ENCODE measurements at places on chromosomes 7 and 10. TPM values are rescaled to one million over a fixed set of nuclear protein-coding genes. Genes with fewer than 3 reads are reported as not detected.

Gene SPAG6
- 0.17 TPM for total RNA-seq

Gene CPVL
- total RNA-seq, result 26.2 TPM

Gene AFAP1L2
- total RNA-seq, result 6.1 TPM

Gene SEMA3E
- 14.0 TPM for total RNA-seq

Gene MYOZ1
- total RNA-seq, result 0.50 TPM

Gene PON1
- total RNA-seq, result 37.4 TPM

Gene CARD11
- total RNA-seq, result 5.3 TPM

Gene JAZF1
- total RNA-seq, result 8.7 TPM

Gene PILRA
- 2.2 TPM for total RNA-seq

Gene CFAP58
- total RNA-seq, result 0.20 TPM
